ENCODE measurements at places on chromosomes 1 and 21.

- DNase-seq, result no peak
These were observed 171.4 kb downstream of the KIF26B start for GRCh38 chr1:245325922-245326795.

GRCh38 chr1:213094446-213094845 lies 43.4 kb downstream of the RPS6KC1 start:
- DNase-seq, result no peak

DNA sequence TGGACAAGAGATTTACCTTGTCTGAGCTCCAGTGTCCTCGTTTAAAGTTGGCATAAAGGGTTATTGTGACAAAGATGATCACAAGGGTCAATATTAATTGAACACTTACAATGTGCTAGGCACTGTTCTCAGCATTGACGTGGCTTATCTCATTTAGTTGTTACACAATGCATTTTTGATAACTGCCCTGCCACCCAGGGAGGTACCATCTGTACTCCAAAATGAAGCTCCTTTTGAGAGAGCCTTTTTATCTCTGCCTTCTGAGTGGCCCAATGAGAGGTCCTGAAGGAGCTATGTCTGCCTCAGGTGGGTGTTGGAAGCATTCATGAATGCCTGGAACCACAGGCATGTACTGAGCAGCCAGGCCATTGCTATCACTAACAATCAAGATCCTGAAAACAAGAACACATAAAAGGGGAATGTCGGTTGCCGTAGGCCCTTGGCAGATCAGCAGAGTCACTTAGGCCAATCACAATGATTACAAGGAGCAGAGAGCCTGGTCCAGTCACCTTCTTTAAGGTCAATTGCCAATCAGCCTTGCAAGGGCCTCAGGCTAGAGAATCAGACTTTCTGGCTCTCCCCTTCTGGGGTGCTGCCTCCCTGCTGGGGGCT lies 78.5 kb downstream of the NMNAT2 start:
- DNase-seq, result no peak

- DNase-seq, result no peak
These were observed 183.5 kb upstream of the ADGRL4 start for GRCh38 chr1:79190074-79190473.

All from NCI-H187 (cell line).